ENCODE measurements at places on chromosomes 4 and X. TPM values are rescaled to one million over a fixed set of nuclear protein-coding genes. Genes with fewer than 3 reads are reported as not detected.

Gene MAGEA2
- not detected for total RNA-seq

Gene CSAG1
- not detected for total RNA-seq

Gene OTOP1
- total RNA-seq = not detected

- DNase-seq = no peak
Measured at GRCh38 chr4:165248102-165248501, 40.7 kb downstream of the KLHL2 start.

DNA sequence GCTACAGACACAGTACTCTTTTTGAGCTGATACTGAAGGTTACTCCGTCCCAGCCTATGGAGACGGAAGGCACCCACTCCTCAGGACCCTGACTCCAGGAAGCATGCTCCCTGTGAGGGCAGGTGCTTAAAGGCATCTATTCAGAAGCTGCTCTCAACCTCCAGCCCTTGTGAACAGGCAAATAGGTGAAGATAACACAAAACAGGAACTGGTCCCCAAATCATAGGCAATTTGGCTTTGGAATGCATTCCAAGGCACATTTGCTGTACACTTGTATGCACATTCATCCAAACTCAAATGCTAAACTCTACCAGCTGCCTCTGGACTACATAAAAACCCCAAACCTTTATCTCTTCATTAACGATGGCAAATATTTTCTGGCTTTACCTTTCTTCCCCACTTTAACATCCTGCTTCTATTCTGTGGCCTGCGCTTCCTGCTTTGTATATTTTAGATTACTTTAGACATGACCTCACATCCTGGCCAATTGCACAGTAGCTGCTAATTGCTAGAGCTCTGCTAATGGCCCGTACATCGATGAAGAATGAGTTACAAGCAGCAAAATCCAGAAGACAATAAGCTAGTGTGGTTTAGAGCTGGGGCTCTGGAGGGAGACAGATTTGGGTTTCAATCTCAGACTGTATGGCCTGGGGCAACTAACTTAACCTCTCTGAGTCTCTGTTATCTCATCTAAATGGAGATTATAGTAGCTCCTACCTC lies 3.2 kb downstream of the SEL1L3 start:
- DNase-seq = no peak

- no peak for DNase-seq
Measured at GRCh38 chr4:36773467-36773866, 471.1 kb upstream of the NWD2 start.

DNA sequence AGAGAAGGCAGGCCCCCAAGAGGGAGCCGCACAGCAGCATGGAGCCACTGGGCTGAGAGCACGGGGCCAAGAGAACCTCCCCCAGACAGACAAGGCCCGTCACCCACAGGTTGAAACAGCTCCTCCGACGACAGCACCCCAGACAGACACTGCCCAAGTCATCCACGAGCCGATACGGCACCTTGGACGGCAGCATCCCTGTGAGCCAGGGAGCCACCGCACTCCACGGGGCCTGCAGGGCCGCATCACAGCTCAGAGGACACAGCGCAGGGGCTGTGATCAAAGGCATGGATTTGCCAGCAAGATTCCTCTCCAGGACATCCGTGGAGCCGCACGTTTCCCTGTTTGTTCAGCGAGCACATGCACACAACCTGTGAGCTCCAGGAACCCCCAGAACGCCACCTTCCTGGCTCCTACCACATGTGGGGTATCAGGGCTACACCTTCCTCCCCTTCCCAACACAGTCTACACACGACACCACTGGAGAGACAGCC lies 3.9 kb downstream of the CTBP1 start:
- DNase-seq = peak; percentile 33

All from ureter (tissue), 1 donor.